ENCODE measurements at places on chromosomes 5 and 9.
A peak's percentile ranks its signal among the peaks of the same experiment; 100 is the strongest.

GRCh38 chr5:171750311-171750788 is 35.3 kb upstream of the SMIM23 start:
- no peak for DNase-seq

- DNase-seq = no peak
These were observed 248.6 kb downstream of the RFX3 start for GRCh38 chr9:3277200-3277599.

- no peak for DNase-seq
These were observed 27.6 kb downstream of the COL15A1 start for GRCh38 chr9:98971168-98971914.

DNA sequence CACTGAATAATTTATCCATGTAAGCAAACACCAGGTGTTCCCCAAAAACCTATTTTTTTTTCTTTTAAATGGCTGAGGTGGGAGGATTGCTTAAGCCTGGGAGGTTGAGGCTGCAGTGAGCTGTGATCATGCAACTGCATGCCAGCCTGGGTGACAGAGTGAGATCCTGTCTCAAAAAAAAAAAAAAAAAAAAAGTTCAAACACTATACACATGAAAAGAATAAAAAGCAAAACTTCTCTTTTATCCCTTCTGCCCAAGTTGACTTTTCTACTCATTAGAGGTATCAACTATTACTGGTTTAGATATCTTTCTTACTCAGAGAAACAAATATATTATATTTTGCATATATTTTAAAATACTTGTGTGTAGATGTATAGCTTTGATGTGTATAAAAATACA is 17.8 kb downstream of the DCTN4 start:
- no peak for DNase-seq

DNA sequence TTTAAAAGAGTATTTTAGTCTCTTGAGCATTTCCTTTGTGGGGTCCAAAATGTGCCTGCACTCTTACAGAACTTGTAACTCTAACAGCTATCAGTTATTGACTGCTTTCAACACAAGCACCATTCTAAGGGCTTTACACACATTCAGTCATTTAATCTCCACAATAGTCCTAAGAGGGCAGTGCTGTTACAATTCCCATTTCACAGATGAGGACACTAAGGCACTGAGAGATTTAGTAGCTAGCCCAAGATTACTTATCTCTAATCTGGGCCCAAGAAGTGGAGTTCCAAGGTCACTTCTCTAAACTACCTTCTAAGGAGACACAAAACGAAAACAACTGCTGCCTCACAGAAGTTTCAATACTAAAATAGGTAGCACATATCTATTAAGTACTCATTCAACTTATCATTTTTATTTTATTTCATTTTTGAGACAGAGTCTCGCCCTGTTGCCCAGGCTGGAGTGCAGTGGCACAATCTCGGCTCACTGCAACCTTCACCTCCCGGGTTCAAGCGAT is 275.2 kb downstream of the CWC27 start:
- DNase-seq = no peak

DNA sequence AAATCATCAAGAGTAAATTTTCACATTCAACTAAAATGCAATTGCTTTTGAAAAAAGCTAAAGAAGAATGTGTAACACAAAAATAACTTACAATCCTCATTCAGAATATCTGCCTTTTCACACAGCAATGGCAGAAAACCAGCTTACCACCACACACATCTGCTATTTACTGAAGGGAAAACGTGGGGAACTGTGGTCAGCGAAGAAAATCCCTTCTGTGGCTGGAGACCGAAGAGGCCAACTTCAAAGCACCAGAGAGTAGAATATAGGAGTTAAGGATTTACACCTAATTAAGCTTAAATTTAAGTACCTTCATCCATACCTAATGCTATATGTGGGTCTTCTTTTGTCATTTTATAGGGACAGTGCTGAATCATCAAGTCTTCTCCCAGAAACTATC is 339.6 kb downstream of the DEPDC1B start:
- no peak for DNase-seq

- DNase-seq = peak; percentile 30
These were observed 114.1 kb downstream of the MPDZ start for GRCh38 chr9:13165236-13165945.

GRCh38 chr9:4866239-4866969 is 73.7 kb downstream of the RCL1 start:
- DNase-seq = no peak

DNA sequence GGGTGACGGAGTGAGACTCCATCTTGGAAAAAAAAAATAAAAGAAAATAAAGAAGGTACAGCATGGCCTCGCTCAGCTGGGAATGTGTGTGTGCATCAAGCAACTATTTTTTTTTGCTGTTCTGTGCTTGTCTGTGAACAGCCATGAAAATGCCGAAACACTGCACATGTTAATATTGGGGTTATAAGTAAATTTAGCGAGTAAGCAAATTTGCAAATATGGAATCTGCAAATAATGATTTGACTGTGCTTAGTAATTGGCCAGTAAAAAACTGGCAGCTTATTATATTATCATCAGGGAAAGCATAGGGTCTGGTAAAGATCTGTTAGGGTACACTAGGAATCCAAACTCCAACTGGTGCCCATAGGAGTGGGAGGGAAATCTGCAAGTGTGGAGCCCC is 278.1 kb upstream of the KLF4 start:
- no peak for DNase-seq

DNA sequence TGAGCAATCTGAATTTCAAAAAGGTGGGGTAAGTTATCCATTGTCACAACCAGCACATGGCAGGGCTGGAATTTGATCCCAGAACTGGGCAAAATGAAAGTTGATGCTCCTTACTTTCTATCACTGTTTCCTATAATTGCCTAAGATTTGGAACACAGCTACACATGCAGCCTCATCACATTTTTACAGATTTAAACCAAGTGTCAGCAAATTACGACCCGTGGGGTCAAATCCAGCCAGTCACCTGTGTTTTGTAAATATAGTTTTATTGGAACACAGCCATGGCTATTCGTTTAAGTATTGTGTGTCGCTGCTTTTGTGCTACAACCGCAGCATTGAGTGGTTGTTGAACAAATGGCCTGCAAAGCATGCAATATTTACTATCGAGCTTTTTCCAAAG is 94.3 kb downstream of the SREK1 start:
- no peak for DNase-seq

- DNase-seq = no peak
These were observed 32.9 kb downstream of the FAM81B start for GRCh38 chr5:95424016-95424415.

DNA sequence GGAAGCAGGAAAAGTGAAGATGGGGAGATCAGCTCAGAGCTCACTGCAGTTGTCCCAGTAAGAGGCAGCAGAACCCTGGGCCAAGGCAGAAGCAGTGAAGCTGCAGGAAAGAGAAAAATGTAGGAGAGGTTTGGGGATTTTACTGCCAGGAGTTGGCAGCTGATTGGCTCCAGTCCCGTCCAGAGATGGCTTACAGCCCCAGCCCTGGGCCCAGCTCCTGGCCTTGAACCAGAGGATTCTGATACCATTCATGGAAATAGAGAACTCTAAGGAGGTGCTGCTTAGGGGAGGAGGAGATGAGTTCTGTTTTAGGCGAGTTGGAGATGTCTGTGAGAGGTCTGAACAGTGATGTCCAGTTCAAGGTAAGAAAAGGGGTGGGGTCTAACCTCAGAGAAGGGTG is 4.6 kb downstream of the MORN5 start:
- DNase-seq = no peak

GRCh38 chr5:166338801-166339200 is 1952.6 kb upstream of the WWC1 start:
- no peak for DNase-seq

- no peak for DNase-seq
These were observed 232.5 kb downstream of the GADD45G start for GRCh38 chr9:89837162-89837933.

DNA sequence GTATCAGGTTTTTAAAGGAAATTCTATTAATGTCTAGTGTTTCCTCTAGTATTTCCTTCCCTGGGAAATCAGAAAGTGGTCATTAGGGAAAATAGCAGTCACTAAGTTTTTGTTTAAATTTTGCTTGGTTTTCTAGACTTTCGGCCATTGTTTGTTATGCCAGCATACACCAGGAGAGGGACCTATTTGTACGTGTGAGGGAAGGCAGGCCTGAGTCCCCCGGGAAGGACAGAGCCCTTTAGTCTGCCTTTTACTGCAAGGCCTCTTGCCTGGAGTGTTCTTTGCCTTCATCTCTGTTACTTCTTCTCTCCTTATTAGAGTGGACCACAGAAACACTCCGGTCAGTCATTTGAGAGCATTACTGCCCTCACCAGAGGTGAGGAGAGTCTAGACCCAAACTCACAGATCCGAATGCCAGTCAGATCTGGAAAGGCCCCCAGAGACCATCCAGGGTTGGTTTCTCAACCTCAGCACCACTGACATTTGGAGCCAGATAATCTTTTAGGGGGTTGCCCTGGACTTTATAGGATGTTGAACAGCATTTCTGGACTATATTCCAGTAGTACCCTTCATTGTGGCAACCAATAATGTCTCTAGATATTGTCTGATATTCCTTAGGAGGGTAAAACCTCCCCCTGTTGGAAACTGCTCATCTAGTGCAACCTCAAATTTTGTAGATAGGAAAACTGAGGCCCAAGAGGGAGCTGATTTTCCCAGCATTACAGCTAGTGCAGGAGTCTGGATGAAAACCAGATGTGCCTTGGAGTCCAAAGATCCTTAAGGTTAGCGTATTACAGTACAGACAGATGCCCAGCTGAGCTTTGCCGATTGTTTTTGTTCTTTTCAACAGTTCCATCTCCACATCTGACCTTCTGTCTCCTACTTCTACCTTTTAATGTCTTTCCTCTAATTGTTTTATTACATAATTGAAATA is 93.0 kb upstream of the NIPAL4 start:
- DNase-seq = no peak

DNA sequence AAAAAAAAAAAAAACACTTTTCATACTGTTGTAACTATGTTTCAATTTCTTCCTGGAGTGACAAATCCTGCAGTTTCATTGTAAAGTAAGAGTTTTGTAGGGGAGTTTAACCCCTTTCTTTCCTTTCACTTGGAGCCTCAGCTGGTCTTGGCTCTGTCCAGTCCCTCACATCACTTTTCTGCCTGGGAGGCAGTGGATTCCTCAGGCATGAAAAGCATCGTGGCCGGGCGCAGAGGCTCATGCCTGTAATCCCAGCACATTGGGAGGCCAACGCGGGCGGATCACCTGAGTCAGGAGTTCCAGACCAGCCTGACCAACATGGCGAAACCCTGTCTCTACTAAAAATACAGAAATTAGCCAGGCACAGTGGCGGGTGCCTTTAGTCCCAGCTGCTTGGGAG is 45.6 kb upstream of the MYO10 start:
- no peak for DNase-seq

DNA sequence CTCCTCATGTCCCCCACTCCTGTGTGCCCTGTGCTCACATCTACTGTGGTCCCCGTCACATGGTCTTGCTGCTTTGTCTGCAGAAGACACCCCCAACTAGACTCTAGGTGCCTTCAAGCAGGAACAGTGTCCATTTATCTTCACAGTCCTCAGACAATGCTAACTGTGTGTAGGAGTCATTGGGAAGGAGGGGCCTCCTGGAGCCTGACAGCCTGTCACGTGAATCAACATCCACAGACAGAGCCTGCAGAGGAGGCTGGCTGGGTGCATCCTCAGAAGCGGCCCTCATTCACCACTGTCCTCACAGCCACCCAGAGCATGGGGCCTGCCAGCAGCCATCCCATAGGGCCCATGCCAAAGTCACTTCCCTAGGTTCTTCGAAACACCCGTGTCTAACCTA is 98.7 kb downstream of the MED10 start:
- DNase-seq = no peak

GRCh38 chr5:5494489-5495402 is 72.3 kb downstream of the ICE1 start:
- no peak for DNase-seq

GRCh38 chr9:75889577-75889976 is 896 bp upstream of the PCSK5 start:
- no peak for DNase-seq

DNA sequence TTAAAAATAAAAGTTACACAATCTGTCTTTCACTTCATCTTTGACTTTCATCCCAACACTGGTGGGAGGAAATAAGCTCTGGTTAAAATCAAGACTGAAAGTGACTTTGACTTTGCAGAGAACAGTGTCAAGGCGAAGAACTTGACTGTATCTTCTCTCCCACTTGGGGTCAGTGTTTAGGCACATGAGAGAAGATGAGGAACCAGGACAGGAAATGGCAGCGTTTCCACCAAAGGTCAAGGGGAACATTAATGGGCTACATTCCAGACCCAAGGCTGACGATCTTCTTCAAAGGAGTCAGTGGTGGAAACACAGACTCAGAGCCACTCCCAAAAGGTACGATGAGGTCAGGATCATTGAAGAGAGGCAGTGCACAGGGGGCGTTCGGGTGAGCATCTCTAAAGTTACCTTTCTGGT is 409.5 kb downstream of the ARHGEF28 start:
- DNase-seq = peak; percentile 18

DNA sequence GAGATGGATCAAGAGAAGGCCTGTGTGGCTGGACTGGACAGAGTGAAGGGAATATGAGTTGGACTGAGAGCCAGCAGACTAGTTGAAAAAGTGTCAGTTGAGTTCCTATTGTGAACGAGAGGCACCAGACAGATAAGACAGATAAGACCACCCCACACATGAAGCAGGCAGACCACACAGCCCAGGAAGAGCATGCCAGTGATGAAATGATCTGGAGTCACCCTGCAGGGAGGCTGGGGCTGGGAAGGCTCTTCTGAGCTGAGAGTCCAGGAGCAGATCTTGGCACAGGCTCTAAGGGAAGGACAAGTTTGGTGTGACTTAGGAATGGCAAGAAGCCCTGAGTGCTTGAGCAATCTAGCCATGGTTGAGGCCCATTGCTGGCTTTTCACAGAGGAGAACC is 10.6 kb upstream of the SLC25A48 start:
- no peak for DNase-seq

GRCh38 chr9:129900263-129901027 is 65.2 kb downstream of the USP20 start:
- DNase-seq = no peak

- no peak for DNase-seq
These were observed 306.7 kb downstream of the EBF1 start for GRCh38 chr5:158792976-158793375.

GRCh38 chr5:104018299-104018698 is 455.7 kb upstream of the NUDT12 start:
- DNase-seq = no peak

DNA sequence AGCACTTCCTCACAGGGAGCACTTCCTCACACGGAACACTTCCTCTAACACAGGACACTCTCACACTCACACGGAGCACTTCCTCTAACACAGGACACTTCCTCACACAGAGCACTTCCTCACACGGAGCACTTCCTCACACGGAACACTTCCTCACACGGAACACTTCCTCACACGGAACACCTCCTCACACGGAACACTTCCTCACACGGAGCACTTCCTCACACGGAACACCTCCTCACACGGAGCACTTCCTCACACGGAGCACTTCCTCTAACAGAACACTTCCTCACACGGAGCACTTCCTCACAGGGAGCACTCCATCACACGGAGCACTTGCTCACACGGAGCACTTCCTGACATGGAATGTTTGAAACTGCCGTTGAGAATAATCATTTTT is 13.4 kb downstream of the POMT1 start:
- DNase-seq = no peak
